ENCODE measurements at places on chromosomes 3 and 15.

- no peaks in the 10 kb centered on the region for H3K36me3 ChIP-seq
- no peak for DNase-seq
- H3K27ac ChIP-seq: no peak overlapping the region
- H3K27me3 ChIP-seq: no peaks in the 10 kb centered on the region
These were observed 234.4 kb downstream of the UNC13C start for GRCh38 chr15:54212635-54213034.

GRCh38 chr3:177195242-177195991 lies 1.9 kb downstream of the TBL1XR1 start:
- no peaks in the 10 kb centered on the region for H3K36me3 ChIP-seq
- no peaks in the 10 kb centered on the region for H3K27me3 ChIP-seq

- no peaks in the 10 kb centered on the region for H3K36me3 ChIP-seq
- no peak overlapping the region for H3K4me3 ChIP-seq
- DNase-seq: no peak
- no peaks in the 10 kb centered on the region for H3K27me3 ChIP-seq
- no peaks in the 10 kb centered on the region for H3K4me1 ChIP-seq
These were observed 760.2 kb downstream of the NAALADL2 start for GRCh38 chr3:175619369-175619768.

- no peak overlapping the region for H3K27ac ChIP-seq
- no peak for DNase-seq
These were observed 11.9 kb downstream of the GTPBP8 start for GRCh38 chr3:113002679-113003078.
